Osteocyte (in vitro differentiated cells): ENCODE measurements at places on chromosomes 5 and 9. TPM values are rescaled to one million over a fixed set of nuclear protein-coding genes. Genes with fewer than 3 reads are reported as not detected.

- DNase-seq: no peak
These were observed 437.9 kb downstream of the EFNA5 start for GRCh38 chr5:107232788-107233187.

FAM151B gene
- 4.9 and 5.9 TPM in 2 replicates for total RNA-seq

GRCh38 chr5:78693339-78693738, 44.8 kb upstream of the LHFPL2 start:
- DNase-seq: no peak

GRCh38 chr9:103319979-103320378, 324.8 kb downstream of the CYLC2 start:
- DNase-seq: no peak

- DNase-seq: peak; percentile 73
These were observed 4.2 kb downstream of the LCN1 start for GRCh38 chr9:135525241-135526088.

- no peak for DNase-seq
These were observed 25.0 kb downstream of the PTCH1 start for GRCh38 chr9:95491543-95492320.
